Urinary bladder (tissue), 4 donors: ENCODE measurements at places on chromosomes 16 and 17. TPM values are rescaled to one million over a fixed set of nuclear protein-coding genes. Genes with fewer than 3 reads are reported as not detected.
A peak's percentile ranks its signal among the peaks of the same experiment; 100 is the strongest.

Gene PDILT
- not detected for polyA plus RNA-seq

Gene CEMP1
- polyA plus RNA-seq = 0.85 TPM

Gene CNTNAP1
- 20.1 TPM for polyA plus RNA-seq

- DNase-seq = no peak
These were observed 13.6 kb downstream of the COX4I1 start for GRCh38 chr16:85812811-85813700.

DNA sequence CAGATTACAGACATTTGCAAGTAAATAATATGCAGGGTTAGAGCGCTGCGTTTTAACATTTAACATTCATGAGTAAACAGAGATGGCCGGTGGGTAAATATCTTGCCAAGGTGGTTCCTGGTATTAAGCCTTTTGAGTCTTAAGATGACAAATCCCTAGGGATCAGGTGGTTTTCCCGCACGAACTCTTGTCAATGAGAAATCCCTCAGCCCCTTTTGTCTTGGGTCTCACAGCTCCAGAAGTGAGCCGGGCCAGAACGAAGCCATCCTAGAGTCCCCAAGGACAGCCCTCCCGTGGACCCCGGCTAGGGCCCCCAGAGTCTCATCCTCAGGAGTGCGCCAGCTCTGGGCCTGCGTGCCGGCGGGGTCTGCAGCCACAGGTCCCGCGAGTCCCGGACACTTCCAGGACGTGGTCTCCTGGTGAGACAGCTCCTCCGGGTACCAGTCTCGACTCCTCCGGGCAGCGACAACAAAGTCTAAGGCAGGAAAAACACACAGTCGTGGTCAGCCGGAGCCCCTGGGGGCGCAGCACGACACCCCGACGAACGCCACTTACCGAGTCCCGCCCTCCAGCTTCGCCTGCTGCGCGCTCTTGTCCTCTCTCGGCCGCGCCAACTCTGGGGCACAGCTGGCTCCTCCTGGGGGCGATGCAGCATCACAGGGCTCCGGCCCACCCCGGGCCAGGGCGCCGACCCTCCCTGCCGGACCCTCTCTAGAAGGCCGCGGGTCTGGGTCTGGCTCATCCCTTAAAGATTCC lies 13.3 kb downstream of the MIS12 start:
- DNase-seq = no peak

DNA sequence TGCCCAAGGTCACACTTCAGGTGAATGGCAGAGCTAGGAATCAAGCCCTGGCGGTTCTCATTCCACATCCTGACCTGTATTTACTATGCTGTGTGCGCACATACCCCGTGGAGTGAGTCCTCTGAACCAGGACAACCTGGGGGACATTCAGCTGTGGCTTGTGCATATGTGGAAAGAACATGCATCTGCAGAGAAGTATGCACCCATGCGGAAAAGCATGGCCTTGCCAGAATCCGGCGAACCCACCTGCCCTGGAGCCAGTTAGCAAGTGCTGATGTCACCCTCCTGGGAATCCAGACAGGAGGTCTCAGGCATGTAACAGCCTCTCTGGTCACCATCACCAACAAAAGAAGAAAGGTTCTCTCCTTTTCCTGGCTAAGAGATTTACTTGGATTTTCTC lies 1.9 kb downstream of the RASL10B start:
- no peak for DNase-seq

- no peak for DNase-seq
These were observed 1.3 kb upstream of the MPG start for GRCh38 chr16:76535-77272.

DNA sequence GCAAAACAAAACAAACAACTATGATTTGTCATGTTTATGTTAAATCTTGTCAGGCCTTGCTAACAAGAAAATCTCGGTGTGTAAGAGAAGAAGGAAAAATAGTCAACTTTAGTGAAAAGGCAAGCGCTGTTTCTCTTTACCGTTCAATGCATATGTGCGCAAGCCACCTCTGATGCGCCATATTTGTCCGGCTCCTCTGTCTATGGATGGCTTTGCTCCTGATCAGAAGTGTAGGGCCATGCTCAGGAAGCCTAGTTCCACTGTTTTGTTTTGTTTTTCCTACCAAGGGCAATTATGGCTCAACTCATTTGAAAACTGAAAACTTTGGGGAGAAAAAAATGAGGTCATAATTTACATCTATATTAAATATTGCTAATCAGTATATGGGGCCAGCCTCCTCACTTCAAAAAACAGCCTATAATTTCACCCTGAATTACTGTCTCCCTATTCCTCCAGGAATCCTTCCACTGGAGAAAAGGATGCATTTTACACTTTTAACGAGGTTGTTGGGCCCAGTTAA lies 4.5 kb downstream of the MAF start:
- no peak for DNase-seq

- DNase-seq = peak; percentile 92
These were observed 10.6 kb upstream of the HOXB2 start for GRCh38 chr17:48555258-48556228.

GRCh38 chr17:31702041-31702440 lies 157.0 kb downstream of the COPRS start:
- no peak for DNase-seq

- no peak for DNase-seq
These were observed 314.4 kb downstream of the PMP22 start for GRCh38 chr17:14950686-14951085.

- no peak for DNase-seq
These were observed 25.1 kb downstream of the SALL1 start for GRCh38 chr16:51125992-51126391.

DNA sequence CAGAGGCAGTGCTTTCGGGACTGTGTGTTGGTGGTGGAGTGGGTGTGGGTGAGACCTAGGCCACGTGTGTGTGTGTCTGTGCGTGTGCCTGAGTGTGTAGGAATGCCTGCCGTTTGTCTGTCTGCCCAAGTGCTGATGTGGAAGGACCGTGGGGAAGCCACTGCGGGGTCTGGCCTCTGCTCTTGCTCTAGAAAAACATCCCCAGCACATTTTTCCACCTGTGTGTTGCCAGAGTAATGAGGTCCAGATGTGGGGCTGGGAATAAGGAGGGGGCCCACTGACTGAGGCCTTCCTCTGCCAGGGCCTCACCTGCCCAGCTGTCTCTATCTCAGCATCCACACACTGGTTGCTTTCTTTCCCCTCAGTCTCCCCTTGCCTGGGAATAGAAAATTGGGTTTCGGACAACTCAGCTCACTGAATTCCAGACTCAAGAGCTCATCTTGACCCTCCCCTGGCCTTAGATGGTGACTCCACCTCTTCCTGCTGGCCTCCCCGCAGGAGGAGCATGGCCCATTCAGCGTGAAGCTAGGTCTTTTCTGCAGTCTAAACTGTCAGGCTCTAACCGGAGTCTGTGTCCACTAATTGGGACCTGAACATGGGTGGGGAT lies 7.6 kb downstream of the SGCA start:
- DNase-seq = no peak

DNA sequence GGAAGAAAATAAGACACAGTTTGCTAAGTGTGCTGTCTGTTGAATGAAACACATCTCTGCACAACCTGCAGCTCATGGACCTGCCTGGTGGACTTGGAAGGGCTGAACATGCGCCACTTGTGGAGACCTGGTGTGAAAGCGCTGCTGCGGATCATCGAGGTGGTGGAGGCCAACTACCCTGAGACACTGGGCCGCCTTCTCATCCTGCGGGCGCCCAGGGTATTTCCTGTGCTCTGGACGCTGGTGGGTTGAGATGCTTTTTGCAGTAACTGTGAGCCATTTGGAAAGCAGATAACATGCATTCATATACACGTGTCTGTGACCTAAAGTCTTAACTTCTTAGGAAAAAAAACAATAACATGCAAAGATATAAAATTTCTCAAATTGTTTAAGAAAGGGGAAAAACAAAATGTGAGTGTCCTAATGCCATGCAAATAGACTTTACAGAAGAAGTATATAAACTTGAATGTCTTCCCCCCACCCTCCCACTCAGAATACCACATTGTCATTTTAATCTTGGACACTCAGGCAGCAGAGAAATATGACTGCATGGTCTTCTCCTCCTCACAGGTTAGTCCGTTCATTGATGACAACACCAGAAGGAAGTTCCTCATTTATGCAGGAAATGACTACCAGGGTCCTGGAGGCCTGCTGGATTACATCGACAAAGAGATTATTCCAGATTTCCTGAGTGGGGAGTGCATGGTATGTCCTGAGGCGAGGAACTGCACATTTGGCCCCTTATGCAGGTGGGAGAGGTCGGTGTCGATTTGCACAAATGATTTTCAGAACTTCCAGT lies 65.6 kb downstream of the SEC14L1 start:
- DNase-seq = no peak

DNA sequence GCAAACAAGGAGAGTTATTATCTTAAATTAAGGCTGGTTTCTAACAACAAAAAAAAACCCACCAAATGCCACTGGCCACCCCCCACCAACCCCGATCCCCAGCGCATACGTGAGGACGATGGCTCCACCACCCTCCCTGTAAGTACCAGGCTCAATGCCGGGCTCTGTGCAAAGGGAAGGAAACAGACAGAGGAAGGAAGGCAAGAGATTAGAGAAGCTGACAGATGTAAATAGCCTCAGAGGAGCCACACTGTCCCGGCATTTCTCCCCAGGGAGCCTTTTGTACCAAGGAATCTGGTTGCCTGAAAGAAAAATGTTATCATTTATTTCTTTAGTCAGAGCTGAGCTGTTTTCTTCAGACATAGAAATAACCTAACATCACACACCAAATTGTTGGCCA lies 13.1 kb downstream of the SOST start:
- no peak for DNase-seq

DNA sequence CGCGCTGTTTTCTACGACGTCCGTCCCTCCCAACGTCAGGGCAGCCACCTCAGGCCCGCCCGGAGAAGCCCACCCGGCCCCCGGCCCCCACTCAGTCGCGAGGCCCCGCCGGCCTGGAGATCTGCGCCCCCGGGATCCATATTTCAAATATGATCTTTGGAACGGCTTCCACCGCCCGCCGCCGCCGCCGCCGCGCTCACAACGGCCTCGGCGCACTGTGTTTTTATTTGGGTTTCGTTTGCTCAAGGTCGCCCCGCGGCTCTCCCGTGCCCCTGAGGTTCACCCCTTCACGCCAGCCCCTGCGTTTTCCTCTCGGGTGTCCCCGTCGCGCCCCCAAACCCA lies 4.2 kb upstream of the CBX4 start:
- DNase-seq = no peak

DNA sequence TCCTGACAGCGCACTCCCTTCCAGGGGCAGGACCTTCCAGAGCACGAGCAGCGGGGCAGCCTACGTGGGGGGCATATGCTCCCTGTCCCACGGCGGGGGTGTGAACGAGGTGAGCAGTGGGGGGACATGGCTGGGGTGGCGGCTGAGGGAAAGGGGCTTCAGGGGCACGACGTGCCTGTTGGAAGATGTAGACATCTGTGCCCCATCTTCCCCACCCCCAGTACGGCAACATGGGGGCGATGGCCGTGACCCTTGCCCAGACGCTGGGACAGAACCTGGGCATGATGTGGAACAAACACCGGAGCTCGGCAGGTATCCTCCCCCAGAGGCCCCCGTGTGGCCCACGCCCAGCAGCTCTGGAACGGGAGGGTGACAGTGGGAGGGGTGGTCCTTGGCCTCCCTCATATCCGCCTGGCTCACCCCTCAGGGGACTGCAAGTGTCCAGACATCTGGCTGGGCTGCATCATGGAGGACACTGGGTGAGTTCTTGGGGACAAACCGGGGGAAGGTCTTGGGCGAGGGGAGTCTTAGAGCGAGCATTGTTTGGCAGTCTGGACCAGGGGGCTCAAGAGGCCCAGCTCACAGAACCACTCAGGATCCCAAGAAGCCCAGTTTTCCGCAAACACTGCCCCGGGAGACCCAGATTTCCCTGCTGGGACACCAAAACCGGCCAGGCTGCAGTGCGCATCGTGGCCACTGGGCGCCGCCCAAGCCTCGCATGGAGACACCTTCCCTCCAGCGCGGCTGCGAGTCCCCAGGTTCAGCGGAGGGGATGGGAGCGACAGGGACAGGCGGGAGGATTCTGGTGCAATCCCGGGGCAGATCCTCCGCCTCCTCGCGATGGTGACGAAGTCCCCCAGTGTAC lies 15.7 kb downstream of the ADAM11 start:
- DNase-seq = no peak

DNA sequence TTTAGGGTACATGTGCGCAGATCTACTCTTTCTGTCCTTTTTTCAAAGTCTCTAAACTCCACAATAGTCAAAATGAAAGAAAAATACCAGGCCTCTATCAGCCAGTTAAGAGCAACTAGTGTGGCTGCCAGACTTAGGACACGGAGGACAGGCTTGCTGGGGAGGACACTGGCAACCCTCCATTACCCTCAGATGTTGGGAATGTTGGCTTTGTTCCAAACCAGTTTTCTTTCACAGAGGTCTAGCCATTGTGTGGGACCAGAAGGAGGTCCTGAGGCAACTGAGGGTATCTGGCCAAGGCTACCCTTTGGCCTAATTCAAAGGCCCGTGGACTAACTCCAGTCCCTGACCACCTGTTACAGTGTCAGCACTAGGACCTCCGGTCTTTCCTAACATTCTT lies 51.2 kb upstream of the MED9 start:
- DNase-seq = no peak

DNA sequence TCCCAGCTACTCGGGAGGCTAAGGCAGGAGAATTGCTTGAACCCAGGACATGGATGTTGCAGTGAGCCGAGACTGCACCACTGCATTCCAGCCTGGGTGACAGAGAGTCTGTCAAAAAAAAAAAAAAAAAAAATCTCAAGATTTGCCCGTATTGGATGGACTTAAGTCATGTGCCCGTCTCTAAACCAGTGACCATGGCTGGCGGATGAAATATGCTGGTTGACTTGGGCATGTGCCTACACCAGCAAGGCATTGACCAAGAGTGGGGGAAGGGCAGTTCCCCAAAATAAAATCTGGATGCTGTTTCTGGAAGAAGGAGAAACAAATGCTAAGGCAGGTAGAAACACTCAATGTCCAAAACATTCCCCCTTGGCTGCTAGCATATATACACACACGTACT lies 21.5 kb upstream of the COL1A1 start:
- DNase-seq = no peak

GRCh38 chr17:42667088-42667951 lies 8.2 kb downstream of the TUBG2 start:
- no peak for DNase-seq

GRCh38 chr16:67174706-67175231 lies 4.4 kb downstream of the NOL3 start:
- DNase-seq = no peak

DNA sequence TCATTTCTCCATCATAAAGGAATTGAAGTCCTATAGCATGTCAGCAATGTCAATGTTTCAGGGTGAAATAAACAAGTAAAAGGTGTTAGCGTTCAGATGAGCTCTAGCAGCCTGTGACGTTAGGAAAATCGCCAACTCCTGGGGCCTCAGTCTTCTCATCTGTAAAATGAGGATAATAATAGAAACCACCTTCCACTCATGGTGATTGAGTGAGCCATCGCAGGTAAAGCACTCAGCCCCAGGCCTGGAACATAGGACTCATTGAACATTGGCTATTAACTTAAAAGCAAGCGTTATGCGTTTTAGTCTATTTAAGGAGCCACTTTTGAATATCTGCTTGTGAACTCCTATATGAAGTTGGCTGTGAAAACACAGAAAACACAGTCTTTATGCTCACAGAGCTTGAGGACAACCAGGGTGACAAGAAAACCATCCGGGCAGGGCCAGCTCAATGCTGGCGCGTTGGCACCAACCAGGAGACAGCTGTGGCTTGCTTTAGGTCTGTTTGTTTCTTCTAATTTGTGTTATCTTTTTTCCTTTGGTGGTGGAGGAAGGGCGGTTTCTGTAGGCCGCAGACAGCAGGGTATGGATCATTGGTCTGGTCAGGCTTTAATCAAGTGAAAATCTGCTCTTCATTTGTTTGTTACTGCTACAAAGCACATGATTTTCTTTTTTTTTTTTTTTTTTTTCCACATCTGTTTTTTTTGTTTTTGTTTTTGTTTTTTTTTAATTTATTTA lies 35.7 kb upstream of the MED9 start:
- no peak for DNase-seq
